ENCODE measurements at places on chromosomes 11 and 22.
A peak's percentile ranks its signal among the peaks of the same experiment; 100 is the strongest.

- DNase-seq = no peak
Measured at GRCh38 chr11:86849679-86850078, 49.3 kb downstream of the PRSS23 start.

- DNase-seq = no peak
Measured at GRCh38 chr11:128576555-128576954, 10.8 kb downstream of the ETS1 start.

DNA sequence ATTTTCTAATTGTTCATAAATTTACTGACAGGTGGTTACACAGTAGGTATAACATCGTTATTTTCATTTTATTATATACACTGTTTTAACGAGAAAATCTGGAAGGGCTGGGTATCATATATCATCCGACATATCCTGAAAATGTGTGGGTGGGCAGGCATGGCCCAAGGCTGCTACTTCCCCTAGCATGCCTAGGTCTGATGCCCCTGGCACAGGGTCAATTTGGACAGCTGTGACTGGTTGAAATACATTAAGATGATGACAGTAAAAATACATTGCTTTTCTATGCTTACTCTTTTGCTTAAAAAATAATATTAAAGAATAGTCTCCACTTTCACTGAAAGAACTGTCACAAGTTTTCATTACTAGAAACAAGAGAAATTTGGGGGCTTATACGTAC lies 908.8 kb downstream of the OPCML start:
- no peak for DNase-seq

GRCh38 chr11:17165247-17165890 lies 42.4 kb downstream of the PIK3C2A start:
- DNase-seq = no peak

DNA sequence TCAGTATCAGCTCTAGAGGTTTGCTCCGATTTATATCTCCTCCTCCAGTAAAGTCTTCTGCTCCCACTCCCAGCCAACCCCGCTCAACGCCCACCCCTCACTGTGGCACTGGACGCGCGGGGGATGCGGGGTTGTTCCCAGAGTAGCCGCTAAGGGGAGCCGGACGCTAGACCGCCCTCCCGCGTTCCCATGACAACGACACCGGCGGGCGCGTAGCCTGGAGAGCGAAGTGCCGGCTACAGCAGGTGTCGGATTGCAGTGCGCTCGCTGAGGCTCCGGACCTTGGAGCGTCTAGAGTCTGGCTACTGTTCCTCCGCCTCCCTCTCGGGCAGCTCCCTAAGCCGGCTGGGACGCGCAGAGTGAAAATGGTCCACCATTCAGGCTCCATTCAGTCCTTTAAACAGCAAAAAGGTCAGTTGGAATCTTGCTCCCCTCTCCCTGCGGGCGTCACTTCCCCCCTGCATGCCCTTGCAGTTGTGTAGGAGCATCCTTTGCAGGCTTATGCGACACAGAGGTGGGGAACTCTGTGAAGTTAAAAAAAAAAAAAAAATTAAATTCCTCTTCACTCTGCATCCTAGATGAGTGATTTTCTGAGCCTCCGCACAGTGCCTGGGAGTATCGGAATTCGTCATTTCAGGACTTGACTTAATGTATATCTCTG lies at the start of gene ANO3:
ANO3 (plus strand) TSS at position 220 of the 661 bp plus-strand sequence; CDS start at position 366, 146 bp downstream.
- DNase-seq = peak; percentile 79

DNA sequence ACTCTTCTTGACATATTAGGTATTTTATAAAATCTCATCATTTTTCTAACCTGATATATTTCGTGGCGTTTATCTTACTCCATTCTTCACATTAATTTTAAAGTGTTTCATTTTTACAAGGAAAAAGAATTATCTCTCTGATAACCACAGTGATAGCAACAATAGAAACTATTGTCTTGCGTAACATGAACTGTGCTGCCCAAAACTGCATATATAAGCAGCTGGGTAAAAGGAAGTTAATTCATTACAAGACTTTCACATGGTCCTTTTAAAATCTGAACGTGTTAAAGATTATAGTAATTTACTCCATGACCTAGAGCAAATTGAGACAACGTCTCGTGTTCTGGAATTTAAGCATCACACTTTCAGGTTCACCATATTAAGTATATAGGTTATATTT lies 210.4 kb upstream of the GRIA4 start:
- no peak for DNase-seq

DNA sequence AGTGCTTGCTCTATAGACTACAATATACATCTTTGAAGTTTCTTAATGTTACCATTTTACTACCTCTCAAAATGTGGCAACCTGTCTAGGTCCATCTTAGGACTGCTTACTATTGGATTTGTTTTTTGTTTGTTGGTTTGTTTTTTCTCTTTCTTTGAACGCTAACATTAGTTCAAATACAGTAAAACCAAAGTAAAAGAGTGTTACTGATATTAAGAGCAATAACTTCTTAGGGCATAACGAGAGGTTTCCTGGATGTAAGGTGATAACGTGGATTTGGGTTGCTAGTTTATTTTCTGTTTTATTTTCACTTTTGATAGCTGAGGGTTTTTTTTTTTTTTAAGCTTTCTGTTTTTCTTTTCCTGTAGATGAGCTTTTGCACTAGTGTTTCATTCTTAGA lies 43.6 kb downstream of the TMEM135 start:
- no peak for DNase-seq

DNA sequence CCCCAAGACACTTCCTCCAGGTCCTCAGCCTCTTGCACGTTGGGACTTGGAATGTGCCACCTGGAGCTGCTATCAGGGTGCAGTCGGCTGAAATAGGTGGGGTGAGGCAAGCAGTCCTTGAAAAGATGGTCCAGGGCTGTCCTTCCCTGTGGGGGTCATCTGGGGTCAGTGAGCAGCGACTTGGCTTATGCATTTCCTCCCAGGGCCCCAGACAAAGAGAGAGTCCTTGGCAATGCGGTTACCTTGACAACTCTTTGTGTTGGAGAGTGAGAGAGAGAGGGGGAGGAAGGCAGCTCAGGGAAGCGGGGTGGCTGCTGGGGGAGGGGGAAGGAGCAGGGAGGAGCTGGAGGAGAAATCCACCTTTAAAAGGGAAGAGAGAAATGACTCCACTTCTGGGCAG lies 93.8 kb downstream of the MIAT start:
- DNase-seq = no peak

GRCh38 chr11:105449100-105449734 lies 160.7 kb upstream of the GRIA4 start:
- DNase-seq = no peak

- DNase-seq = no peak
Measured at GRCh38 chr22:25829237-25829636, 87.2 kb downstream of the MYO18B start.

DNA sequence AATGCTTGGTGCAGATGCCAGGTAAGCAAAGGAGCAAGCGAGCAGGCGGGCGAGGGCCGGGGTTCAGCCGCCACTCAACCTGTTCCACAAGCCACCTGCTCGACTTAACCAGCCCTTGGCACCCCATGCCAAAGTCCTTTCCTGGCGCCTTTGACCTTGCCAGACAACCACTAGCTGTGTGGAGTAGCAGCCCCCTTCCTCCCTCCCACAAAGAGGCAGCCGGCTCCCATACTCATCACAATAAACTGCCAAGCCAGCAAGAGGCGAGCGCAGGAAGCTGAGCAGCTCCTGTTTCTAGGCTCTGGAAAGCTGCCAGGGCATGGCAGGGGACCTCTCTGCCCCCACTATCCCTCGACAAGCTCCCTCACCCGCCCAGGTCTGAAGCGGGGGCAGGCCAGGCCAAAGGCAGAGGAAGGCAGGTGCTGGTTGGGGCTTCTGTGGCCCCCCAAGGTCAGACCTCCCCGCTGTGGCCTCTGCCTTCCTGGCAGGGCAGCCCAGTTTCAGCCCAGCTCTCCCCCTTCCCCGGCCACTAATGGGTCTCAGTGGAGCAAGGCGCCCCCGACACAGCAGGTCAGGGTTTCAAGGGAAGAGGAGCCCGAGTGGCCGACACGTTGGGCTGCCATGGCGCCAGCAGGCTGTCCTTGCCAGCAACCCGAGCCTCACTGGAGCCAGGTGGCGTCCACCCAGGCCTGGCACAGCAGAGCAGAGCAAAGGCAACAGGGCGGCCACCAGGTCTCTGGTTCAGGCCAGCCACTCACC lies 15.3 kb downstream of the MACROD1 start:
- no peak for DNase-seq

- no peak for DNase-seq
Measured at GRCh38 chr22:26446808-26447515, 17.9 kb downstream of the ASPHD2 start.

GRCh38 chr22:50621356-50621880 lies 6.5 kb downstream of the ARSA start:
- no peak for DNase-seq
